ENCODE measurements at places on chromosomes 5 and 9.

- no peak for DNase-seq
Measured at GRCh38 chr5:147226512-147226911, 8.3 kb upstream of the STK32A start.

- DNase-seq, result no peak
Measured at GRCh38 chr5:152701305-152701949, 296.3 kb upstream of the NMUR2 start.

DNA sequence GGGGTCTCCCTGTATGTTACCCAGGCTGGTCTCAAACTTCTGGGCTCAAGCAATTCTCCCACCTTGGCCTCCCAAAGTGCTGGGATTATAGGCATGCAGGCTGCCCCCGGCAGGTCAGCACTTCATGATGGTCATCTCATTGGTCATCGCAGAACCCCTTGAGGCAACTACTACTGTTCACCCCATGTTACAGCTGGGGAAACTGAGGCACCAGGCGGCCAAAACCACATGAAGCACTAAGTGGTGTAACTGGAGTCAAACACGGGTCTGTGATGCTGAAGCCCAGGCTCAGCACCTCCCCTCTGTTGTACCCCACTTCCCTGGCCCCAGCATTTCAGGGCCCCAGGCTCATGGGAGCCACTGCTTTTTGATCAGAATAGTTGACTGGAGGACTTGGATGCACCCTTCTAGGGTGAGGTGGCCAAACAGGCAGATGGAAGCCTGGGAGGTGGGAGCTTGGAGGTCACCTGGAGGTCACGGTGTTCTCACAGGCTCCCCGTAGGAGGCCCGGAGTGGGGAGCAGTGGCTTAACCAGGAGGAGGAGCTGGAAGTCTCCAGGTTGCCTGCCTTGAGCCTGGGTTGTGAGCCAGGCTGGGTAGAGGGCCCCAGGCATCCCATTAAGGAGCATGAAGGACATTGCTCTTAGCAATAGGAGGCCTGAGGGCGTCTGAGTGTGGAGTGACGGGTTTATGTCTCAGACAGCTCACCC is 57.3 kb upstream of the RPL26L1 start:
- DNase-seq, result no peak

DNA sequence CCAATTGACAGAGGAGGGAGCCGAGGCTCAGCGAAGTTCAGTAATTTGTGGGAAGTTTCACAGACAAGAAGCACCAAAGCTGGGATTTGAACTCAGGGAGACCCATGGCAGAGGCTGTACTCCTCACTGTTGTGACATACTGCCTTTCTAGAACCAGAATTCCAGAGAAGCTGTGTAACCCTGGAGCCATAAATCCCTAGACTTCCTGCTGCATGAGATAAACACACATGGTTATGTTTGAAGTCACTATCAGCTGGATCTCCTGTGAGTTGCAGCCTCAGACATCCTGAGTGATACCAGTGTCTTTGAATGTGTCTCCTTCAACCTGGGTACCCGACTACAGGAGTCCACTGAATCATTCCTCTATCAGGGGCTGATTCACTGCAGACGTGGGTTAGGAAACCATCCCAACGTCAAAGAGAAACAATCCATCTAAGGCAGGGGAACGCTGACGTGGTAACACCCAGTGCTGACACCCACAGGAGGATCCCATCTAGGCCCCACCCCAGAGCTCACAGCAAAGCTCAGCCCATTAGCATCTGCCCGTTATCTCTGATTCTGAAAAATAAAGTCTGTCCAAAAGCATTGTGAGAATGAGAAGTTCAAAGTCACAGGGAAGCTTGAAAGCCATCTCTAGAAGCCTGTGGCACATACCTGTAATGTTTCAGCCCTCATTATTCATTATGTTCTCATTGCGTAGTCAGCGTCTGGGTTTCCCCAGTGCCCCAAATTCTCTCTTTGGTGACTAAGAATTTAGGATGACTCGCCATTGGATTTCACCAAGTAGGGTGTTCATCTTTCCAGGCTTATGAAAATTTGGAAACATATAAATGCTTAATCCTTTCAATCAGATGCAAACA is 36.3 kb upstream of the BASP1 start:
- DNase-seq, result peak; percentile 2

GRCh38 chr9:105693435-105694189 is 729 bp upstream of the TMEM38B start:
- no peak for DNase-seq

DNA sequence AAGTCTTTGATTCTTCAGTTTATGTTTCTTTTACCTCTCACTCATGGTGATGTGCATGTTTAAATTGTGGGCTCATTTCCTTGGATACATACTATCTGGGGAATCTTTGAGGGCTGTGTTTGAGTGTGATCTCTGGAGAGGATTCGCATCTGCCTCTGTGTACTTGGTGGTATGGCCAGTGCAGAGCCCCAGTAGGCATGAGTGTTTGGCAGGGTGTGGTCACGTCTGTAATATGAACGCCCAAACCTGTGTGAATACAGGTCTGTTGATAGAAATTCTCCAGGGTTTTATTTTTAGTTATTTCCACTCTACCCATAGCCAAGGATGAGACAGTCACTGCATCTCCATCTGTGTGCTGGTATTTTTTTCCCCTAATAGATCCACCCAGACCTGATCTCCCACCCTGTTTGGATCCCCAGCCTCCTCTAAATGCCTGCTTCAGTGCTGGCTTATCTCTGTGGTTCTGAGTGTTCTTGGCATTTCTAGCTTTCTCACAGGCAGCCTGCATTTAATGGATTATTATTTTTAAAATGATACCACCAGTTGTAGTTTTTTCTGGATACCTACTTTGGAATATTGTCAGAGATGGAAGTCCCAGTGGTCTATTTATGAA is 37.5 kb downstream of the TJP2 start:
- no peak for DNase-seq

- DNase-seq, result no peak
Measured at GRCh38 chr9:34866614-34867013, 91.5 kb upstream of the PHF24 start.

GRCh38 chr9:93896093-93896492 is 59.1 kb downstream of the BARX1 start:
- no peak for DNase-seq

- DNase-seq, result no peak
Measured at GRCh38 chr9:130111786-130112537, 58.3 kb downstream of the GPR107 start.

- no peak for DNase-seq
Measured at GRCh38 chr5:116448450-116448849, 126.2 kb downstream of the SEMA6A start.

- no peak for DNase-seq
Measured at GRCh38 chr5:151504006-151504405, 56.6 kb downstream of the SLC36A1 start.

DNA sequence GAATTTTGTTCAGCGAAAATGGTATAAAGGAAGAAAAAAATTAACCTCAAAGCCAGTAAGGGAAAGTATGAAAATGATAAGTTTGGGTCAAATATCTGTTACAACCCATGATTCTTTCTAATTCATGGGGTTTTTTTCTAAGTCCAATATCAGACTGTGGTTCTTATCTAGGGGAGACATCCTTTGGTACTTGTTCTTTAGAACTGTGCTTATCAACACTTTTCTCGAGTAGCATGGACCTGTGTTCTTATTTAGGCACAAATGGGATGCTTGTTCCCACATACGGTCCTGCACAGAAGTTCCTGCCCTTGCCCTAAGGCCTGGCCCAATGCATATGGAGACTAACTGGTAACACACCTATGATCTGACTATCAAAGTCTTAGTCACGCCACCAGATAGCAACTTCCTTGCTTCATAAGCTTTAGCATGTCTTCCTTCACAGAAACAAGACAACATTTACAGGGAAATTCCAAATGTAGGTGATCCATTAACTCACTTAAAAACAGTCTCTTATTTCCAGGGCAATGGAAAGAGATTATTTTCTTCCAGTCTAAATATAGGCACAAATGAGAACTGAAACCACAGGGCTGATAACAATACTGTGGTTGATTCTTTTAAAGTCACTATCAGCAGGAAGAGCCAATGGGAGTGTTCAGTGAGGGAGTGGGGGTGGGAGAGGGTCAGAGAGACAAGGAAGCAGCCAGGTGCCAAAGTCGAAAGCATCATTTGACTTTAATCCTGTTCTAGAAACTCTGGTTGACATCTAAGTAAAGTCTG is 268.8 kb upstream of the ANKRD55 start:
- no peak for DNase-seq

GRCh38 chr5:14528926-14529325 is 52.7 kb upstream of the OTULINL start:
- no peak for DNase-seq

GRCh38 chr9:2936221-2936620 is 92.3 kb upstream of the PUM3 start:
- DNase-seq, result no peak

DNA sequence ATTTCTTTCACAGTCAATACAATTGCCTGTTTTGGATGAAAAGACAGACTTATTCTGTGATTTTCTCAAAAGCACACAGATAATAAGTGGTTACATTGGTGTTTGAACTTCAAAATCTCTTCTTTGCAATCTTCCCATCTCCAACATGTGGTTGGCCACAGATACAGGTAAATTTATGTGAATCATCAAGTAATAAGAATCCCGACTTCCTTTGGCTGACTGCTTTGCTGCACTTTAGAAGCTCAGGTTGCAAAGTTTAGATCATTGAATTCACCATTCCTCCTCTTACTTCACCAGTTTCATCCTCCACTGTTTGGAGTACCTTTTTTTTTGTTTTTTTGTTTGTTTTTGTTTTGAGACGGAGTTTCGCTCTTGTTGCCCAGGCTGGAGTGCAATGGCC is 56.5 kb upstream of the ADRB2 start:
- DNase-seq, result no peak

- DNase-seq, result no peak
Measured at GRCh38 chr5:87717761-87718160, 305.0 kb upstream of the CCNH start.

- no peak for DNase-seq
Measured at GRCh38 chr5:23977365-23977764, 470.0 kb downstream of the PRDM9 start.

DNA sequence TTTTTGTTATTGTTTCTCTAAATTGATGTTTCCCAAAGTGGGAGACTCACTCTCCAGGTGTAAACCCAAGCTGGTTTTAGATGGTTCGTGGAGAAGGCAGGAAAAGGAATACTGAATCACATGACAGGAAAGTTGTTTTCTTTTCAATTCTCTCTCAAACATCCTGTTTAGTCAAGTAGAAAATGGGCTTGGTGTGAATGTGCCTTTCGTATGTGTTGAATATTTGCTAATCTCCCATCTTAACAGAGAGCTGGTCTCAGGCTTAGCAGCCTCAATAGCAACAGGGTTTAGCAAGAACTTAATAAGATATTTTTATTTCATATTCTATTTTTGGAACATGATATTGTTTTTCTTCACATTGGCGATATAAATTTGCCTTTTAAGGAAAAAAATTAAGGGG is 119.7 kb downstream of the INSYN2B start:
- no peak for DNase-seq

GRCh38 chr5:163407034-163407655 is 30.2 kb upstream of the CCNG1 start:
- DNase-seq, result no peak

DNA sequence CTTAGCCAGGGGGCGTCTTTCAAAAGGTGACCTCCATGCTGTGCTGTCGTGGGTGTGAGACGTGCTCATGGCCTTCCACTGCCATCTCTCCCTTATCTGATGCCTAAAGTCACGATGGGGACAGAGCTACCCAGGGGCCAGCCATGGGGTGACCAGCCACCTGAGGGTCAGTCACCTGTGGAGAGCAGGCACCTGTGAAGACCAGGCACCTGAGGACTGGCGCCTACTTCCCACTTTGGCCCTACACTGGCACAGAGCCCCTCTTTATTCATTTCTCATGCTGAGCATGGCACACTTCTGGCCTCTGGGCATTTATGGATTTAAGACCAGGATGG is 6.4 kb upstream of the EXOC3 start:
- DNase-seq, result no peak

DNA sequence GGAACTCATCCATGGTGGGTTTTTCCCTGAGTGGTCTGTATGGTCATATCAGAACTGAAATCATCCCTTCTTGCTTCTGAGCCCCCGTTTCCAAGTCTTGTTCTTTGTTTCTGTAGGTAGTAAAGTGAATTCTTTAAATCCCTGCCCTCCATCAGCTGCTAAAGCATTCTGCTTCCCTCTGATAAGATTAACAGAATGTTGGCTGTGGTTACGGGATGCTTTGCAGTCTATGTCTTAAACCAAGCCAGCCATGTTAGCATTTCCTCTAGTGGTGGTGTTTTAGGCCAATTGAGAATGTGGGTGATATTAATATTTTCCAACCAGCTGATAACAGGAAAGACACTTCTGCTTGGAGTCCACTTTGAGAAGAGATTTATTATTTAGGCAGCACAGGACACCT is 22.0 kb upstream of the KCNIP1 start:
- DNase-seq, result no peak

DNA sequence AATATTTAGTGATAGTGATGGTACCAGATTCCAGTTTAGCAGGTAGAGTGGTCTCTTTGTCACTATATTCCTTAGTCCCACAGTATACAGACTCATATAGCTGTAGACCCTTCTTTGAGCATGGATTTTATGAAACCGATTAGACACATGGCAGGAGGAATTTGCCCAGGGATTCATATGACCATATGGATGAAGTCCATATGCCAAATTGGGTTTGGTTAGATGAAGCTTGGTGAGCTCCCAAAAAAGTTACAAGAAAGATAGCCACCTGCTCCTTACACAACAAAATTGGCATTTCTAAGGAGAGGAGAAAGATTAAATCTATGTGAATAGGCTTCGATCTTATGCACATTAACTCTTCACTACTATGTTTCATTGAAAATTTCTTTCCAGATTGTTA is 211.4 kb downstream of the CWC27 start:
- no peak for DNase-seq

GRCh38 chr5:74196233-74196632 is 444.3 kb downstream of the ENC1 start:
- no peak for DNase-seq

DNA sequence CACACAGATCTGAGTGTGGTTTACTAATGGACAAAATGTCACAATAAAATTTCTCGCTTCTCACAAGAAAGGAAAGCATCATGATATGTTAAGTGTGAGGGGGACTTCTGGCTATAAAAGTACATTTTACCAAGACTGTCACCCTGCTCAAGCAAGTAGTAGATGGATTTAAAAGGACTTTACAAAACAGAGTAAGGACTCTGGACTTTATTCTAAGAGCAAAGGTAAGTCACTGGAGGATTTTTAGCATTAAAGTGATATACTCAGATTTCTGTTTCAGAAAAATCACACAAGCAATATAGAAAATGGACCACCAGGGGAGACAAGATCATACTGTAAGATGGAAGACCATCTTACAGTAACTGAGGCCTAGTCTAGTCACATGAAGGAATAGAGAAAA is 19.7 kb downstream of the FANCC start:
- DNase-seq, result no peak

DNA sequence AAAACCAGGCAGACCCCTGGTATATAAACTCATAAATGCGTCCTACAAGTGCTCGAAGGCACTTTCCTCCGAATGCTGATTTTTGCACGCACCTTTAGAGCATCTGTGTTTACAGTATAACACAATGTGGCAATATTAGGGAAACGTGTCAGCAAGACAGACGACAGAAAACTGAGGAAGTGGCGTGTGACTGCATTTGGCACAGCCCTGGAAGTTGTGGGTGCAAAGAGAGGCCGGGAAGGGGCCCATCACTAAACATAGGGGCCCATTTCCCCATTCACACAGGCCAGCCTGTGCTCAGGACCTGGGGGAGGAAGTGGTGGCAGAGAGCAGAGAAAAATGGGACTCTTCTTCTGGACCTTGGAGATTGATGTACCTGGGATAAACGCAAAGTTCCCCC is 48.2 kb downstream of the RASGEF1C start:
- no peak for DNase-seq

GRCh38 chr9:129338724-129339430 is 160.8 kb upstream of the IER5L start:
- no peak for DNase-seq
